ENCODE measurements at places on chromosomes 12 and 14. TPM values are rescaled to one million over a fixed set of nuclear protein-coding genes. Genes with fewer than 3 reads are reported as not detected.
A peak's percentile ranks its signal among the peaks of the same experiment; 100 is the strongest.

DNA sequence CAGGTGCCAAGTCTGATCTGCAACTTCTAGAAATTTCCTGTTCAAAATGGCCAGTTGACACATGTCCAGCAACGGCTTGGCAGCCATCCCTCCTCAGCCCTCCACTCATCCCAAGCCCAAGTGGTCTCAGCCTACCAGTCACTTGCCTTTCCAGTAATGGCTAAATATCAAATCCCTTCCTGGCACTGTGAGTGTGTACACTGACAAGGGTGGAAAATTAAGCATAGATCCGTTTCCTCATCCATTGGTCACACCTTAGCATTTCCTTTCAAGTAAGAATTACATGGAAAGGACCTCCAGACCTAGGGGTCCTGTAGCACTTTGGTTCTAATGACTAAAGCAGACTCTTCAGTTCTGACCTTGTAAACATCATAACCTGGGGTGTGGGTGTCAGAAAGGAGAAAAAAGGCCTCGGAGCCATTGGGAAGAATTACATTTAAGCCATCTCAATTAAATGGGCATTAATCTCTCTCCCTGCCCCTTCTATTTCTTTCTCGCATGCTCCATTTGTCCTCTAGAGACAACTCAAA is 15.4 kb downstream of the LLPH start:
- H3K27ac ChIP-seq = no peak overlapping the region
- DNase-seq = no peak
- peaks cover 4% of the 10 kb centered on the region for H3K4me1 ChIP-seq
- no peak overlapping the region for H3K4me3 ChIP-seq
- no peaks in the 10 kb centered on the region for H3K36me3 ChIP-seq

DNA sequence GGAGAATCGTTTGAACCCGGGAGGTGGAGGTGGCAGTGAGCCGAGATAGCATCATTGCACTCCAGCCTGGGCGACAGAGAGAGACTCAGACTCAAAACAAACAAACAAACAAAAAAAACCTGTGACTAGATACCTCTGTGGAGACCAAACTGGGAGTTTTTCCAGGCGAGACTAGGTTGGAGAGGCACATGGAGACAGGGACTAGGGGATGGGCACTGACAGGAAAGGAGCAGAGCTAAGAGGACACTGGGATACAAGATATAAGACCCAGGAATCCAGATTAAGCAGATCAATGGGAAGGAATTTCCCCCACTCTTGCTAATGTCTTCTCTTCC is 4.7 kb upstream of the ITGA5 start:
- H3K27ac ChIP-seq = peak overlapping the region; percentile 16
- no peaks in the 10 kb centered on the region for H3K36me3 ChIP-seq
- H3K4me1 ChIP-seq = peaks cover 44% of the 10 kb centered on the region
- H3K27me3 ChIP-seq = no peaks in the 10 kb centered on the region
- H3K4me3 ChIP-seq = no peak overlapping the region

The MYF5 gene
- total RNA-seq = not detected

DNA sequence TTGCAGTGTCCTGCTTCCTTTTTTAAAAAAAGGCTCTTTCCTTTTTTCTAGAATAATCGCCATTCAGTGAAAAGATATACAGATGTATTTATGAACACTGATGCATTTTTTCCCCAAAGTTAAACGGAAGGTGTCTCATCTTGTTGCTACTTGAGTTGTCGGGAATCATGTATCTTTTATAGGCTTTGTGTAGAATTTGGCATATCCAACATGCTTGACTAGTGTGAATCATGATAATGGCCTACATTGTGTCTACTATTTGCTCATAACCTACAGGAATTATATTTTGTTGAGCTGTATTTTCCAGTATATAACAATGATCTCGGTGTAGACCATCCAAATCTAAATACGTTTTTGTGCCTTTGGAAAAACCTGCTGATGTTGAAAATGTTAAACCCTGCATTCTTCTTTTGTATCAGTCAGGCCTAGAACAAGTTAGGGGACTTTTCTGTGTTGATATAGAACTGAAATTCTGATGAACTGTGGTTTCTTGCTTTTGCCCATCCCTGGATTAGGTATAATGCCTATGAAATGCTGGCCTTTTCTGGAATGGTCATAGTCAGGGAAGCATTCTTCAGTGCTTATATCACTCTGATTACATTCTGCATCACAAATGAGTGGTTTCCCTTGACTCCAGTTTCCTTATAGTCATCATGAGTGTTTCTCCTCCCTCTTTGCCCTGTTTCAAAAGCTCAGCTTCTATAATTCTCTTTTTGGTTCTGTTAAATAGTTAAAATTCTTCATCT is 10.8 kb downstream of the BMAL2 start:
- no peaks in the 10 kb centered on the region for H3K36me3 ChIP-seq
- no peak for DNase-seq
- no peaks in the 10 kb centered on the region for H3K4me1 ChIP-seq
- no peaks in the 10 kb centered on the region for H3K27me3 ChIP-seq
- H3K27ac ChIP-seq = no peak overlapping the region
- no peak overlapping the region for H3K4me3 ChIP-seq

GRCh38 chr12:20946732-20947131 is 136.2 kb downstream of the SLCO1B3 start:
- no peaks in the 10 kb centered on the region for H3K27me3 ChIP-seq
- no peak overlapping the region for H3K4me3 ChIP-seq
- H3K4me1 ChIP-seq = no peaks in the 10 kb centered on the region
- no peak overlapping the region for H3K27ac ChIP-seq

GRCh38 chr12:131636940-131637750 is 73.7 kb upstream of the SFSWAP start:
- H3K27me3 ChIP-seq = no peaks in the 10 kb centered on the region
- DNase-seq = no peak
- no peak overlapping the region for H3K27ac ChIP-seq
- no peaks in the 10 kb centered on the region for H3K4me1 ChIP-seq
- no peaks in the 10 kb centered on the region for H3K36me3 ChIP-seq

The GLIPR1L2 gene
- total RNA-seq = 9.4 TPM

The EFS gene
- total RNA-seq = 8.4 TPM

GRCh38 chr14:53850714-53851296 is 105.8 kb downstream of the BMP4 start:
- H3K27me3 ChIP-seq = no peaks in the 10 kb centered on the region
- H3K4me3 ChIP-seq = no peak overlapping the region
- H3K36me3 ChIP-seq = no peaks in the 10 kb centered on the region
- no peaks in the 10 kb centered on the region for H3K4me1 ChIP-seq

The FOXN4 gene
- 5.2 TPM for total RNA-seq

- DNase-seq = no peak
- H3K36me3 ChIP-seq = no peaks in the 10 kb centered on the region
- no peaks in the 10 kb centered on the region for H3K27me3 ChIP-seq
- no peak overlapping the region for H3K4me3 ChIP-seq
- peaks cover 15% of the 10 kb centered on the region for H3K4me1 ChIP-seq
Observed at GRCh38 chr12:89179245-89179644, 173.1 kb downstream of the DUSP6 start.

DNA sequence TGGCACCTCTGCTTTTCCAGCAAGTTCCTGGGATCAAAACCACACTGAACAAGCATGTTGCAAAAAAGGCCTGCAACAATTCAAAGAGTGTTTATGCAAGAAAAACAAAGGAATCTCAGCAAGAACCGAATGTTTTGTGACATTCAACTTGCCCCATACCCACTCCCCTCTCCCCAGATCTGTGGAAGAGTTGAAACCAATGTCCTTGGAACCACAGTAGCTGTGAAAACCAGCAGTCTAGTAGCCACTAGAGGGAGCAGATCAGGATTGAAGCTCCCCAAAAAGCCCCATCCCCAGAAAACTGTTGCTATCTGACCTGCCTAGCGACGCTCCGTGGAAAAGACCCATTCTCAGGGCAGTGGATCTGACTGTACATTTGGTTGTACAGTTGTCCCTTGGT is 27.1 kb downstream of the PRKAB1 start:
- no peak overlapping the region for H3K4me3 ChIP-seq
- H3K27ac ChIP-seq = no peak overlapping the region
- H3K36me3 ChIP-seq = peaks cover 3% of the 10 kb centered on the region

The CTSG gene
- total RNA-seq = 0.89 TPM

The ASCL4 gene
- not detected for total RNA-seq

DNA sequence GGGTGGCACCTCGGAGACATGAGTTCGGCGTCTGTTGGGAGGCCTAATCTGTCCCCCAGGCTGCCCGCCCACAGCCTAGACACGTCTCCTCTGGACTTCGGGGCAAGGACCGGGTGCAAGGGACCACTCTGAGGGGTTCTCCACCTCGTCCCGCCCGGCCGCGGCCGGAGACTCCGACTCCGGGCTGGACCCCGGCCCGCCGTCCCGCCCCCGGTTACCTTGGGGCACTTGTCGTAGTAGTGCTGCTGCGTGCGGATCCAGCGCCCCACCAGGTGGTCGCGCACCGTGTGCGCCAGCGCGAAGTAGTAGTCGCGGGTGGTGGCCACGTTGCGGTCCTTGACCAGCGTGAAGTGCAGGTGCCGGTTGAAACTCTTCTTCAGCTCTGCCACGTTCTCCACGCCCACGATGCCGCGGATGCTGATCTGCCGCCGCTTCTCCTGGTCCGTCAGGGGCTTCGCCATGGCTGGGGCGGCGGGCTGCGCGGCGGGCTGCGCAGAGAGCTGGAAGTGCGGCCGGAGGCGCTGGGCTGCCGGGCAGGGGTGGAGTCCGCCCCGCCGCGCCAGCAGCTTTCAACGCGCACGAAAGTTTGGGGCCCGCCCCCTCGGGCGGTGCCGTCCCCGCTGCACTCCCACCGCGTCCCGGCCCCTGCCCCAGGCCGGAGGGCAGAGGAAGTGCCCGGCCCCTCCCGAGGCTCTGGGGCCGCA is at the start of gene PYGL:
PYGL (minus strand) TSS at position 541 of the 704 bp plus-strand sequence; CDS start at position 461, 80 bp downstream.
- peak within 1 kb of the TSS; percentile 92 for H3K27ac ChIP-seq
- no peaks in the 10 kb centered on the region for H3K4me1 ChIP-seq
- peak; percentile 96 for DNase-seq
- H3K27me3 ChIP-seq = no peaks in the 10 kb centered on the region

- no peak overlapping the region for H3K4me3 ChIP-seq
- H3K36me3 ChIP-seq = no peaks in the 10 kb centered on the region
- DNase-seq = no peak
- no peaks in the 10 kb centered on the region for H3K27me3 ChIP-seq
Observed at GRCh38 chr14:86179980-86180379, 650.0 kb downstream of the FLRT2 start.

The FLRT2 gene
- total RNA-seq = 0.91 TPM

The ACOT4 gene
- total RNA-seq = not detected

GRCh38 chr12:89016970-89017778 is 335.1 kb downstream of the DUSP6 start:
- H3K4me3 ChIP-seq = no peak overlapping the region
- no peaks in the 10 kb centered on the region for H3K36me3 ChIP-seq
- peak; percentile 24 for DNase-seq
- no peaks in the 10 kb centered on the region for H3K27me3 ChIP-seq
- no peak overlapping the region for H3K27ac ChIP-seq

GRCh38 chr12:57518176-57518919 is 2.0 kb downstream of the DDIT3 start:
- H3K27ac ChIP-seq = peak overlapping the region; percentile 38
- H3K27me3 ChIP-seq = no peaks in the 10 kb centered on the region
- peaks cover 49% of the 10 kb centered on the region for H3K4me1 ChIP-seq
- DNase-seq = no peak

DNA sequence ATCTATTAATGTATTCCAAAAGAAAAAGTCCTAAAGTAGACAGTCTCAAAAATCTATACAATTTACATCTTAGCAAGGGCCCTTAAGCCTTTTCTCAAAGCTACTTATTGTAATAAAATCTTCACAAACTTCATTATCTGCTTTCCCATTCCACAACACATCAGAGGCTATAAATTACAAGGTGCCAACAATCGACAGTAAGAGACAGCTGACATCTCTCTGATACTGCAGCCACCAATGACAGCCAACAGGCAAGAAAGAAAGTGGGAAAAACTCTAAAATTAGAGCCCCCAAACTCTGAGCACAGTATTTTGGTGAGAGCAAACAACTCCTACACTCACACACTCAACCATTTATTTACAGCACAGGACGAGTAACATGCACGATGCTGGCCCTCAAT is 2.2 kb downstream of the ANGEL1 start:
- H3K4me1 ChIP-seq = peaks cover 29% of the 10 kb centered on the region
- H3K27ac ChIP-seq = no peak overlapping the region
- no peaks in the 10 kb centered on the region for H3K27me3 ChIP-seq

DNA sequence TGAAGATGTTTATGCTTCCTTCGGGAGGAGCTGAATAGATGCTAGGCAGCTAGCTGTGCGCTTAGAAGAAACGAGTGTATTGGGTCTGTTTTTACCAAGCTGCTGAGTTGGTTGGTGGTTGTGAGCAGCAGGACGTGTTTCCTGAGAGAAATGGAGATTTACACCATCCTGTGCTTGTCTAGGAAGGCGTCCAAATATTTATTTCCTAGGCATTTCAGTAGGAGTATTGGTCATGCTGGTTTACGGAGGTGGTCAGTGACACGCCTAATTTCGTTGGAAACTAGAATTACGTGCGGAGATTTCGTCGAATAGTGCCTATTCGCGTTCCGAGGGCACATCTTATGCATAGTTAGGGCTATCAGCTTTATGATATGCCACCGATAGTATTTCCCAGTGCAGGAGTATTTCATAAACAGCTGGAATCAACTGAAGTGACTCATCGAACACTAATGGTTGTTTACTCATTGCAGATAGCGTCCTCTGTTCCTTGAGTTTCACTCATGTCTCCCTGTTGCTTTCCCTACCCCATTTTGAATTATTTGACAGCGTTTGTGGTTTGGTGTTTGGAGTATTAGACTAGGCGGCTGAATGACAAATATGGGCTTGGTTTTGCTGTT is 780 bp downstream of the TBC1D15 start:
- peaks cover 42% of the 10 kb centered on the region for H3K4me1 ChIP-seq
- no peaks in the 10 kb centered on the region for H3K36me3 ChIP-seq
- H3K4me3 ChIP-seq = peak overlapping the region; percentile 49
- peak overlapping the region; percentile 97 for H3K27ac ChIP-seq
- DNase-seq = no peak
- H3K27me3 ChIP-seq = no peaks in the 10 kb centered on the region

The AVPR1A gene
- 1.7 TPM for total RNA-seq

GRCh38 chr12:58841058-58841798 is 79.1 kb downstream of the LRIG3 start:
- DNase-seq = peak; percentile 57
- peaks cover 3% of the 10 kb centered on the region for H3K4me1 ChIP-seq
- H3K36me3 ChIP-seq = no peaks in the 10 kb centered on the region
- H3K4me3 ChIP-seq = no peak overlapping the region

GRCh38 chr14:105537580-105538474 is 11.4 kb downstream of the TMEM121 start:
- H3K27ac ChIP-seq = no peak overlapping the region
- no peaks in the 10 kb centered on the region for H3K4me1 ChIP-seq
- peak; percentile 66 for DNase-seq
- H3K36me3 ChIP-seq = no peaks in the 10 kb centered on the region
- H3K4me3 ChIP-seq = no peak overlapping the region

The NR1H4 gene
- 0.09 TPM for total RNA-seq

The RAD9B gene
- not detected for total RNA-seq

DNA sequence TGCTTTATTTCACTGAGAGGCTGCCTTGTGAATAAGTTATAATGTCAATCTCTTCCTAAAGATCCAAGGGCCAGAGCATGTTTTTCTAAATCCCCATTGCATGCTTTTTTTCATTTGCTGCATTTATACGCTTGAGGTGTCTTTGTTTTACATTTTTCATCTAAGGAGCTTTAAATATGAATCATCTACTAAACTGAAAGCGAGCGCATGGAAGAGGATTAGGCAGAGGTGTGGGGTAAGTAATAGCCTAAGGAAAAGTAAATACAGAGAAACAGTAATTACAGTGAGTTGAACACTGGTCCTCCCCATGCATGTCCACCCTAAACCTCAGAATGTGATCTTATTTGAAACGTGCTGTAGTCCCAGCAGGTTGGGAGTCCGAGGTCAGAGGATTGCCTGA is 76.4 kb upstream of the METAP2 start:
- no peaks in the 10 kb centered on the region for H3K27me3 ChIP-seq
- no peaks in the 10 kb centered on the region for H3K36me3 ChIP-seq
- no peaks in the 10 kb centered on the region for H3K4me1 ChIP-seq
- DNase-seq = no peak

Data from upper lobe of left lung (tissue), 6 donors.